ENCODE measurements at places on chromosomes 2 and 18.

DNA sequence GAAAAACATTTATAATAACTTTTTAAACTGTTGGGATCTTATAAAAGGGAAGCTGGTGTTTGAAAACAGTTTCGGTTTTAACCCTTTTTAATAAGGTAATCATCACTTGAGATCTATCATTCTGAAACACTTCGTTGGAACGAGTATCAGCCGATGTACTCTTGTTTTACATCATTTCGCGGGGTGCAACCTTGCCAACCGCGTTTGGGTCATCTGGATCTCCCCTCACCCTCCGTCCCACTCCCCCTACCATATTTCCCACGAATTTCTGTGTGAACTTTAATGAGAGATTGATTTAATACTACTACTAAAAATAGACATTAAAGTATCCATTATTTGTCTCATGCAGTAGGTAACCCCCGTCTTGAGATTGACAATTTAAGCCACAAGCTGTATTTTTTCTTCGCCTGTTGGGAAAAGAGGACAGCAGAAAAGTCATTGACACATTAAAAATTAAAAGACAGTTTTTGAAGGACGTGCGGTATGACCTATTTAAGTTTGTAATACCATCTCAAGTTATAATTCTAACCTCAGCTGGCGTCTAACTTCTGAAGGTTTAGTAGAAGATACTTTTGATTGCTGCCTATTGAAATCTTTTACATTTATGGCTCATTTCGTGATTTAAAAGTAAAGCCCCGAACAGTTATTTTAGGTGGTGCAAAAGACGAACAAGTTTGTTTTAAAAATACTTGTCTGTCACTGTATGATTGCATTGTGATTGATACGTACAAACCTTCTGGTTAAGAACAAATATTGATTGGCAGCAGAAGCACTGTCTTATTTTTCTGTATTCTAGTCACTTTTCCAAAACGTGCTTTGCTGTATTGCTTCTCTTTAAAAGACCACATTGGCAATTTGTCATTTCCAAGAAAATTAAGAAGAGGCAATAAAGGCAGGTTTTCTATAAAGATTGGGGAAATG, 1.5 kb downstream of the CREB1 start:
- DNase-seq: no peak

DNA sequence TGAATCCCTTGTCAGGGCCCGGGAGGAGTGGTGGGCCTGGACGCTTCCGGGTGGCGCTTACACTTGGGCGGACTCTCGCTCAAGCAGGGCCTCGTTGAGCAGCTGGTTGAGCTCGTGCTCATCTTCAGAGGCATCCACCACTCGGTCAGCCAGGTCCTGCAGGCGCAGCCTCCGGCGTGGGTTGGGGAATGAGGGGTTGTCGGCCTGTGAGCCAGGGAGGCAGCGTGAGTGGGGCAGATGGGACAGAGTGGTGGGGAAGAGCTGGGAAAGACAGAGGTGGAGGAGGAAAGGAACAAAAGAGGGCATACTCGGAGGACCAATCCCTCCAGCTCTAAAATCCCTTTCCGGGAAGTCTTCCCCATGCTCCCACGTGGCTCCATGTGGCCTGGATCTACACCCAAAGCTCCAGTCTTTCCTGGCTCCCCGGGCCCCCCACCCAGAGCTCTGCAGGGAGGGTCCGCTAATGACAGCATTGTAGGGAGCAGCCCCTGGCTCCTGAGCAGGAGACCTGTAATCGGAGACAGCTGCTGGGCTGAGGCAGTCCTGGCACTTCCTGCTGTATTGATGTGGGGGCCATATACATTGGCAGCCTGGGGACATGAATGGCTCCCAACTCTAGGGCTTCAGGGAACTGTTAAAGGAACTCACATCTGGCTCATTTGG, 41.6 kb downstream of the CENPO start:
- no peak for DNase-seq

- DNase-seq: peak; percentile 43
Measured at GRCh38 chr2:189210250-189211087, 30.9 kb upstream of the COL5A2 start.

DNA sequence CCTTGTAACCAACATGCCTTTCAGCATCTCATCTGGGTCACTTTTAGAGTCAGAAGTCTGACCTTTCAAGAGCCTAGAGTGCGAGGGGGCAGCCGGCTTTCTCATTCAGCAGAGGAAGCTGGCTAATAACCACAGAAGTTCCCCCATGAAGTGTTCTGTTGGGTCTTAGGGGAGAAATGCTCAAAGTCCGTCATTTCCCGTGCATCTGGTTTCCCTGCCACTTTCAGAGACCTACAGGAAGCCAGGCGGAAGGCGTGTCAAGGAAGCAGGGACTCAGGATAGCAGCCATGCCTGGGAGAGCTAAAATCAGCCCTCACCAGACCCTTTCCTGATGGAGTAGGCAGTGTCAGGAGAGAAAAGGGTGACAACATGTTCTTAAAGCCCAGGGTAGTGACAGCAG, 301.8 kb upstream of the ID2 start:
- no peak for DNase-seq

GRCh38 chr2:28322051-28322450, 70.6 kb upstream of the FOSL2 start:
- no peak for DNase-seq

DNA sequence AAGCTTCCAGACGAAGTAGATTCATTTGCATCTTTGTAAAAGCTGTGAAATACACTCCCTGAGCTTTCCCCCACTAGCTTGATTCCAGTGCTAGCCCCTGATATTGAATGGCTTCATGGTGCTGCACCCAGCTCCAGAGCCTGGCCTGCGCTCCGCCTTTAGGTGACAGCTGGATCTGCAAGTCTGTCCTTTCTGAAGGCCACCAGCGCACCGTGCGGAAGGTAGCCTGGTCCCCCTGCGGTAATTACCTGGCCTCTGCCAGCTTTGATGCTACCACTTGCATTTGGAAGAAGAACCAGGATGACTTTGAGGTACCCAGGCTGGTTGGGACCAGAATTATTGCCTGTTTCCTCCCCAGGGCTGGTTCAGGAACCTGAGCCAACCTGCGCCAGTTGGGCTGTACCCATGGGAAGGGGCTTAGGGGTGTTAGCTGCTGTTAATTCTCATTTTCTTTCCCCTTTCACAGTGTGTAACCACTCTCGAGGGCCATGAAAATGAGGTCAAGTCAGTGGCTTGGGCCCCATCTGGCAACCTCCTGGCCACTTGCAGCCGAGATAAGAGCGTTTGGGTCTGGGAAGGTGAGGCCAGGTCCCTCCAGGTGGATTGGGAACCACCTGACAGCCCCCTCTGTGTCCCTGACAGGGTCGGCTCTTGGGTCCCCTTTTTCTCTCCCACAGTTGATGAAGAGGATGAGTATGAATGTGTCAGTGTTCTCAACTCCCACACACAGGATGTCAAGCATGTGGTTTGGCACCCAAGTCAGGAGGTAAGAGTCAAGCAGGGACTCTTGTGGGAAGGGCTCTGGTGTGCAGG, 1.3 kb downstream of the CIAO1 start:
- DNase-seq: no peak

GRCh38 chr2:7034303-7034702, 117.1 kb downstream of the RNF144A start:
- peak; percentile 70 for DNase-seq

DNA sequence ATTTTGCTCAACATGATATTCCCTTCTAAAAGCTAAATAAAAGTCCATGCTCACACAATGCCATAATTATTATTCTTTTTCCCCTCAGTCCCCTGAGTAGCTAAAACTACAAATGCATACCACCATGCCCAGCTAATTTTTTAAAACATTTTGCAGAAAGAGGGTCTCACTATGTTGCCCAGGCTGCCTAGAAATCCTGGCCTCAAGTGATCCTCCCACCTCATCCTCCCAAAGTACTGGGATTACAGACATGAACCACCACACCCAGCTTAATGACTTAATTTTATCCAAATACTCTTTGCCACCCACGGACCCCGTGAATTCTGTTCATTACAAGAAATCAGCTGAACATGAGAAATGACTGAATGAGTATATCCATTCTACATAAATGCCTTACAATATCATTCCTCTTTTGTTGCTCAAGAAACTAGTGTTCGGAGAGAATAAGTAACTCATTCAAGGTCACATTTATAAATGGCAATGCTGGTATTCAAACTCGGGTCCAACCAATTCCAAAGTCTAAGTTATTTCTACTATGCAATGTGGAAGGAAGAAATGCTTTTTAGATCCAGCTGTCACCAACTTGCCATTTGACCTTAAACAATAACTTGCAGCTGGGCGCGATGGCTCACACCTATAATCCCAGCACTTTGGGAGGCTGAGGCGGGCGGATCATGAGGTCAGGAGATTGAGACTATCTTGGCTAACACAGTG, 59.8 kb downstream of the NOL10 start:
- no peak for DNase-seq

DNA sequence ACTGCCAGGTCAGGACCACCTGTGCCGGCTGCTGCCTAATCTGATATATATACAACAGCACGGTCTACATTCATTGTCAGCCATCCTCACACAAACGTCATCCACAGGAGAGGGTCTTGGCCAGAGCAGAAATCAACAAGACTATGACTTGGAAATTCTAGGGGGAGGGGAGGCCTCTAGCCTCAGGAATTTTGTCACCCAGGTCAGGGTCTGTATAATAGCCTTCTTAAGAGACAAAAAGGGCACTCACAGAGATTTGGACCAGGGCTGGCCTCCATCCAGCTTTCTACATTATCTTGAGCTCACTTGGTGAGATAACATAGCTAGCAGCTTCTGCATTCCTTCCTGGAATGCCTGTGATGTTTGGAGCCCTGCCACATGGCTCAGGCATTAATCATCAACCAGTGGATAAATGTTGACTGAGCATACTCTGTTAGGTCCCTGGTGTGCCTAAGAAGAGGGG, 50.4 kb upstream of the CTIF start:
- DNase-seq: peak; percentile 84

GRCh38 chr18:25516121-25516520, 164.2 kb upstream of the ZNF521 start:
- no peak for DNase-seq

DNA sequence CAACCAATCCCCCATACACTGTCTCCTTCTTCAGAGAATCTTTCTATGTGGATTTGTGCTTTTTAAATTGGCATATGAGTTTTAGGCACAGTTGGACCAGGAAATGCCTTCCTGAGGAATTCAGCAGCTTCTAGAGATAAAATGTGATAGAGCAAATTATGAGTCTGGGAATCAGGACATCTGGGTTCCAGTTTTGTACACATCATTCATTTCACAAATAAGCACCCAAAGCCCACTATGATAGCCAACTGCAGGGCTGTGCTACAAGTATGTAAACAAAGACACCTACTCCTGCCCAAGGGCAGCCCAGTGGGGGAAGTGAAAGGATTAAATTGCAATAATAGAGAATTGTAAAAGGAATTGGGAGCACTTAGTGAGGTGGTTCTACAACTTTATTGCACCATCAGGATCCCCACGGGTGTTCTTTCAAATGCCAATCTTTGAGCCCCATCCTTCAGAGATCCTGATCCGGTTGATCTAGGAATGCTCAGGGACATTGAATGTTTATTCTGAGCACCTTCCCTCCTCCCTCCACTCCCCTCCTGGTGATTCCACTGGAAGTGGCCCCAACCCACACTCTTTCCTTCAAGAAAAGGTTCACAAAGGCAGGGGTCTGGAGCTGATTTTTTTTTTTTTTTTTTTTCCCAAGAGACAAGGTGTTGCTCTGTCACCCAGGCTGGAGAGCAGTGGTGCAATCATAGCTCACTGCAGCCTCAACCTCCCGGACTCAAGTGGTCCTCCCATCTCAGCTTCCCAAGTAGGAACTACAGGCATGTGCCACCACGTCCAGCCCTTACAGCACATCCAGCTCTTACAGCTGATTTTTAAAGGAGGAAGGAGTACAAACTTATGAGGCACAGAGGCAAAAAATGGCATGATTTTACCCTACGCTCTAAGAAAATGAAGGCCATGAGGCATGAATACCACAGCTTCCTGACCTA, 11.1 kb upstream of the KCMF1 start:
- DNase-seq: peak; percentile 27

DNA sequence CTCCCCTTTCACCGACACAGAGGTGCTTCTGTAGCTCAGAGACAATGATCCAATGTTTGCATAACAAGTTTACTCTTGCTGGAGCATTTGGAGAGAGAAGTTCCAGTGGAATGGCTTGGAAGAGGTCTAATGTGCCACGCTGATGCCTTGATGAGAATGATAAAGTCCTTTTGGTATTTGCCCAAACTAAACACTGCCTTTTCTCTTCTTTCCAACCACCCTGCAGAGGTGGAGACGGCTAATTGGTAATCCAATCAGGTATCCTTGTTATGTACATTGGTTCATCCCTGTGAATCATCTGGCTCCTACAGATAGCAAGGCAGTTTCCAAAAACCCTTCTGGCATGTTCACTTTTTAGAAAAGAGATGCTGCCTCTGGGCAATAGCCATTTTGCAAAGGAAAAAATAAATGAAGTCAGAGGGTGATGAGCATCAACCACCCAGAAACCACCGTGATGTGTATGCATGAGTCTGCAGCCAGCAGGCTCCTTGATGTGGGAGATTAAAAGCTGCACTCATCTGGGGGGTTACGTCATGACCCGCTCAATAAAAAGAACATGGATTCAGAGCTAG, 40.6 kb downstream of the KIAA2012 start:
- DNase-seq: no peak

DNA sequence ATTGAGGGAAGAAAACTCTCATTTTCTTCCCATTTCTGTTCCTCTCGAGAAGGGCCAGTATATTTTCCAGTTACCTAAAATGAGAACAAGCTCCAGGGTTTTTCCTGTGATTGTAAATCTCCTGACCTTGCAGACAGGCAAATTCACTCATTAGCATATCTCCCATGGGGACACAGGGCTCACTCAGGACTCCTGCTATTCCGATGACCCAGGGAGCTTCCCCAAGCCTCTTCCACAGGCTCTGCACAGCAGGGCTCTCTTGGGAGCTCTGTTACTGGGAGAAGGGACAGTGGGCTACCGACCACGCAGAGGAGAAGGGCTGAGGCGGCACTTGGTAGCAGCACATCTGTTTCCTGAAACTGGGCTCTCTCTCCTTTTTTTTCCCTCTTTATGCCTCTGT, 135.2 kb upstream of the CAPN13 start:
- no peak for DNase-seq

DNA sequence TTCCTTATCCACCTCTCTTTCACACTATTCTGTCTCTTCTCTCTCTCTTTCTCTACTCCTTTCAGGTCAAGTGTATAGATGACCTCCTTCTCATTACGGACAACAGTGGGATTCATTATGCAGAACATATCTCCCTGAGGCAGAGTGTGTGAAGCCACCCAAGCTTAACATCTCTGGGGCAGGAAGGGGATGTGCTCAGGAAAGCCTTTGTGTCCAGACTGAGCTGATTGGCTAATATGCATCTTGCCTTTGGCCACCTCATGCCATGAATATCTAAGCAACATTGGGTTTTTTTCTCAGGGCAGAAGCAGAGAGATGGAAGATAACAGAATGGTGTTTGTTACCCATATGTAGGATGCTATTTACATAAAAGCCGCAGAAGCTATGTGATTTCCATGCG, 211.4 kb upstream of the LRRTM1 start:
- no peak for DNase-seq

- no peak for DNase-seq
Measured at GRCh38 chr2:149049142-149049541, 10.6 kb downstream of the LYPD6B start.

DNA sequence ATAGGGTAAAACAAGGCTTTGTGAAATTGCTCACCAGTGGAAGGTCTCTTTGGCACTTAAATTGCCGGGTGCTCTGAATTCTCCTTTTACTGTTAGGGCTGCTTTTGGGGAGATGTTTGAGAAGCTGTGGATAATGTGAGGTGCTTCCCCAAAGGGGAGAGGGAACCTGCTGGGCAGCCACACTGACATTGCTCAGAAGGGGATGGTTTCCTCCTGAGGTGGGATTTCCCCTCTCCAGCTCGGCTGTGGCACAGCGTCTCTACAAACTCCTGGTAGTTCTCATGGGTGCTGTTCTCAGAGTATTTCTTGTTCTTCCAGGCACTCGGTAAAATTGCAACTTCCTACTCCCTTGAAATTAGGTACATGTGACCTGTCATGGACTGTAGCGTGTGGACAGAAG, 124.2 kb downstream of the LPIN1 start:
- DNase-seq: no peak
